ENCODE measurements at places on chromosomes 5 and 9.

- DNase-seq: no peak
Observed at GRCh38 chr5:4098226-4098625, 502.6 kb downstream of the IRX1 start.

- DNase-seq: no peak
Observed at GRCh38 chr9:15977438-15977837, 424.6 kb downstream of the CCDC171 start.

DNA sequence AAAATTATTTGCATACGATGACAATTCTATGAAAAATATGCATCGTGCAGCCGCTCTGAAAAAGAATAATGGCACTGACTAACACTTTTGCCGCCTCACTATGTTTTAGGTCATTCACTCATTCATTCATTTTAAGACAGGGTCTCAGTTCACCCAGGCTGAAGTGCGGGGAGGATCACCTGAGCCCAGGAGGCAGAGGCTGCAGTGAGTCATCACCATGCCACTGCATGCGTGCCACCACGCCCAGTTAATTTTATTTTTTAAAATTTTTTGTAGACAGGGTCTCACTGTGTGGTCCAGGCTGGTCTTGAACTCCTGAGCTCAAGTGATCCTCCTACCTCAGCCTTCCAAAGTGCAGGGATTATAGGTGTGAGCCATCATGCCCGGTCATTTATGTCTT lies 37.0 kb downstream of the RAPGEF1 start:
- DNase-seq: no peak

DNA sequence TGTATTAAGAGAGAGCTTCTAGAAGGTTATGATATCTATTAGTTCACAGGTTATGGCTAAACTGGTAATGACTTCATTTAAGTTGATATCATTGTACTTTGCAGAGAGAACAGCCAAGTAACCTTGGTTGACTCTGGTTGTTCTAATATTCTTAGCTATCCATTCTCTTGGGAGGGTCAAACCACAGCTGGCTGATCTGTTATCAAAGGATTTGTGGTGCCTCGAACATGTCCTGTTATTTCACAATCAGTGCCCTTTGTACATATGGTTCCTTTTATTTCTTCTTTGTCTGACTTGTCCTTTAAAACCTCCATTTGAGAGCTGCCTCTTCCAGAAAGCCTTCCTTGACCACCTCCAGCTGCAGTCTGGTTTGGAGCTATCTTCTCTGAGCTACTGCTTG lies 61.7 kb downstream of the PDE8B start:
- DNase-seq: no peak

DNA sequence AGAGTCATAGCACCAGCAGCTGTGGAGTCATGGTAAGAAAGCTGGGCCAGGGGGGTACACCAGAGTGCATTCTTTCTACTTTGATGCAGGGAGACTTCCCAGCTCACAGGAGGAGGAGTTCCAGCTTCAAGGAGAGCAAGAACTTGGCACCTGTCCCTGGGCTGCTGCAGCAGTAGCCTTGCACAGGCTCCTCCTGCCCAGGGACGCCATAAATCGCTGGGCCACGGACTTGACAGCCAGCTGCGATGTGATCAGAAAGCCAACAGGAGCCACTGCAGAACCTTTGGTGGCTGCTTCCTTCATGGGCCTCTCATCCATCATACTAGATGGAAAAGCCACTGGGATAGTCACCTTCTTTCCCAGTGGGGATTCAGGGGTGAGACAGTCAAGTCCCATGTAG lies 234.7 kb downstream of the NMUR2 start:
- DNase-seq: no peak

- peak; percentile 50 for DNase-seq
Observed at GRCh38 chr5:21152611-21153010, 1164.6 kb upstream of the CDH18 start.

- DNase-seq: peak; percentile 57
Observed at GRCh38 chr5:100902440-100903038, 543 bp downstream of the ST8SIA4 start.

DNA sequence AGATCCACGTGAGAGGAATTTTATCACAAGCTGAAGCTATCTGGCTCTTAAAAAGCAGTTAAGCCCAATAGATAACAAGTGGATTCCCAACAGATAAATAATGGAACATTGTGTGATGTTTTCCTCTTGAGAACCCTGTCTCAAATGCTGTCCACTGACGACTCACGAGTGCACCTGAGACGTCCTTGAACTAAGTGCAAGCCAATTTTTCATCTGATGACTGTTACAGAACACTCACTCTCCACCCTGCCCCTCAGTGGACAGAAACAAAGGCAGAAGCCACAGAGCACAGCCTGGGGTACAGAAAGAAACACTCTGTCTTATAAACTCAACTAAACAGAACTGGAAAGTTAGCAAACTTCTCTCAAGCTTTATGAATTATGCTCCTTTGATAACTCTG lies 199.5 kb downstream of the KCNN2 start:
- DNase-seq: no peak

DNA sequence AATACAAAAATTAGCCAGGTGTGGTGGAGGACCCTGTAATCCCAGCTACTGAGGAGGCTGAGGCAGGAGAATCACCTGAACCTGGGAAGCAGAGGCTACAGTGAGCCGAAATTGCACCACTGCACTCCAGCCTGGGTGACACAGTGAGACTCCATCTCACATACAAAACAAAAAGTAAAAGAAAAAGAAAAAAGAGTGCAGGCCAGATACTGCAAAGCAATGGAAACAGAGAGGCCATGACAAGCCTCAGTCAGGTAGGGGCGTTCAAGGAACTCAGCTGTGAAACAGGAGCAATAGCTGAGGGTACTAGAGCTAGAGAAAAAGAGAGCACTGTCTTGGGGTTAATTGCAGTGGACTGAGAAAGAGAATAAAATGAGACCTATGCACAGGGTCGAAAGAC lies 56.2 kb downstream of the TIMD4 start:
- no peak for DNase-seq

DNA sequence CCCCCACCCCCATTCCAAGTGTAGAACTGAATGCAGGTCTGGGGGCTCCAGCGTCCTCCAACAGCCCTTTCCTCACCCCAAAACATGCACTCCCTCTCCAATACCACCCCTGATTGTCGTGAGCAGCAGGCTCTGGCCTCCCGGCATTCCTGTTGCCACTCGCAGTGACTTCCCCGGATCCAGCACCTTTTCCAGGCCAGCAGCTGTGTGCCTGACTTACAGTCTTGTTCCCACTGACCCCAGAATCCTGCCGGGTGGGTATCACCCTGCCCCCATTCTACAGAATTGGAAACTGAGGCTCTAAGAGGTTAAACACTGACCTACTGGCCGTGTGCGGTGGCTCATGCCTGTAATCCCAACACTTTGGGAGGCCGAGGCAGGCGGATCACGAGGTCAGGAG lies 127.2 kb downstream of the OLFM1 start:
- DNase-seq: no peak

DNA sequence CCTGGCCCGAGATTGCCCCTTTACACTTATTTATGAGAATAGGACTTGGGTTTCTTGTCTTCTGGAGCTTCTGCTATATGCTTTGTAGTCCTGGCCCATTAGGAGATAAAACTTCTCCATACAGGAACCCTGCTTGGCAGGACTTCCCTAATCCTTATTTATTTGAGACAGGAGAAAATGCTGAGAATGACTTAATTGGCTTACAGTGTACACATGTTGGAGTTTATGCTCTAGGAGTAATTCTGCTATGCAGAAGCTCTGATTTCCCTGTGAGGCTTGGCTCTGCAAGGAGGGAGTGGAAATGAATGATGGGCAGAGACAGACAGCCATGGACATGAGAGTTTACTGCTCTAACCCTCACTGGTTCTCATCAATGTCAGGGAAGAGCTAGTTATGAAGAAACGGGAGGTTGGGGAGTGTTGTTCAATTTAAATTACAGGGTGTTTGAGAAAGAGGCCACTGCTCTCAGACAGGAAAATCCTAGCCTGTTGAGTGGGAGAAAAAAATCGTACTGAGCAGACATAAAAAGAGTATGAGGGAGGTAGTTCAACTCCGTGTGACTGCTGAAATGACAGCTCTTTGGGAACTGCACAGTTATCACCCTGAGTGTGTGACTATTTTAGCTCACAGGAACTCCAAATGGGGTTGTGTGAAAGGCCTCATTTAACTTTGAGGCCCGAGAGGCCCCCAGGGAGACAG lies 37.5 kb downstream of the ACTBL2 start:
- DNase-seq: no peak

DNA sequence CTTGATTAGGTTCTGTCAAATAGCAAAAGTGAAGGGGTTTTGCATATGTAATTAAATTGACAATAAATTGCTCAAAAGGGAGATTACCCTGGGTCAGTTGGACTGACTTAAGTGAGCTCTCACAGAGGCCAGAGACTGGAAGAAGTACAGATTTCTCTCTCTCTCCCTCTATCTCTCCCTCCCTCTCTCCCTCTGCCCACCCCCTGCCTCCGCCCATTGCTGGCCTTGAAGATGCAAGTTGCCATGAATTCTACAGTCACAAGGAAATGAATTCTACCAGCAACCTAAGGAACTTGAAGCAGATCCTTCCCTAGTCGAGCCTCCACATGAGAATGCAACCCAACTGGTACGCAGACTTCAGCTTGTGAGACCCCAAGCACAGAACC lies 119.2 kb downstream of the LPAR1 start:
- DNase-seq: no peak

GRCh38 chr9:136089697-136090045 lies 5.4 kb downstream of the NACC2 start:
- DNase-seq: peak; percentile 18

- DNase-seq: no peak
Observed at GRCh38 chr5:71748360-71748759, 29.3 kb downstream of the CARTPT start.

DNA sequence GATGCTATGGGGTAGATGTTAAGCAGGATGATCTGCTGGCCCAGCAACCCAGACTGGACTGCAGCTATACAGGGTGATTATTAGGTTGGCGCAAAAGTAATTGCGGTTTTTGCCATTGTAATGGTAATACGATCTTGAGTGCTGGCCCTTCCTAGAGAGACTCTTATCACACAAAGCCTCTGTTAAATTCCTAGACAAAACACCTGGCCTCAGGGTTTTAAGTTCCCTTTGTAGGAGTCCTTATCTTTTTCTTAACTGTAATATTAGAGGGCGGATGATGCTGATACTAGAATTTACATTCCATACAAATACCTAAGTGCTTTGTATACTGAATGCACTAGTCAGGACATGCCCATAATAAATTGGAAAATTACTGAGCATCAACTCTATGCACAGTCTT lies 222.2 kb downstream of the NDUFS4 start:
- no peak for DNase-seq

DNA sequence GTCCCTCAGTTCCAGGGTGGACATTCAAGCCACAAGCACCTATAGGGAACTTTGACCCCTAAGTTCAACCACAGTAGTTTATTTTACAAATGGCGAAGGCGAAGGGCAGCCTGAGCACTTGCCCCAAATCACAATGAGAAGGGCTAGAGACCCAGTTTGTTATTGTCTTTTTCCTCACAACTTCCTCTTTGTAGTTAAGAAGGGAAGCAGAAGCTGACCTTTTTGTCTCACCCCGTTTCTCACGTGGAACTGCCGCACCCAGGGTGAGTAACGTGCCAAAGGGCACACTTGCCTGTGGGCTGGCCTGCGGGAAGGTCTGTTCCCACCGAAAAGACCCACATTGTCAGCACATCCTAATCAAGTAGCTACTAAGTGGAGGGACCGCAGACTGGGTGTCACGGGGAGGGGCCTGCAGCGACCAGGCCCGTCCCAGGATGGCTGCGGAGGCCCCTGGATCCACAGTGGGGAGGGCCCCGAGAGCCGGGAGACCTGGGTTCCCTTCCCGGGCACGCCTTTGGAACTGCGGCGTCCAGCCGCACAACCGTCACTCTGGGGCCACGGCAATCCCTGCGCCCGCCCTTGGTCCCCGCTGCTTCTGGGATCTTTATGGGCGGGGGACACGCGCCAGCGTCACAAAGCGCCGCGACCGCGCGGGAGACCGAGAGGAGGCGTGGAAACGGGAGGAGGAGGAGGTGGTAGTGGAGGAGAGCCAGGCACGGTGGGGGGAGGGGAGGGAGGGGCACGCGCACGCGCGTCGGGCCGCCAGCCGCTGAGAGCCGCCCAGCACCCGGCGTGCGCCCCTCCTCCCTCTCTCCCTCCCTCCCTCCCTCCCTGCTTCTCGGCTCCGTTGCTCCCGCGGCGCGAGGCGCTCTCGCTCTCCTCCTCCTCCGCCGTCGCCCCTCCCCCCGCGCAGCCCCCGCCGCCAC lies at the start of gene UBE2R2:
TSS of gene UBE2R2 (plus strand) at position 834 of the 926 bp plus-strand sequence. CDS start 598 bp downstream, outside the sequence.
- peak; percentile 89 for DNase-seq

- no peak for DNase-seq
Observed at GRCh38 chr5:52796516-52797103, 8.9 kb downstream of the ITGA1 start.

GRCh38 chr5:134547999-134548658 lies 22.7 kb downstream of the JADE2 start:
- no peak for DNase-seq

GRCh38 chr9:26779062-26779461 lies 113.5 kb downstream of the CAAP1 start:
- DNase-seq: no peak

DNA sequence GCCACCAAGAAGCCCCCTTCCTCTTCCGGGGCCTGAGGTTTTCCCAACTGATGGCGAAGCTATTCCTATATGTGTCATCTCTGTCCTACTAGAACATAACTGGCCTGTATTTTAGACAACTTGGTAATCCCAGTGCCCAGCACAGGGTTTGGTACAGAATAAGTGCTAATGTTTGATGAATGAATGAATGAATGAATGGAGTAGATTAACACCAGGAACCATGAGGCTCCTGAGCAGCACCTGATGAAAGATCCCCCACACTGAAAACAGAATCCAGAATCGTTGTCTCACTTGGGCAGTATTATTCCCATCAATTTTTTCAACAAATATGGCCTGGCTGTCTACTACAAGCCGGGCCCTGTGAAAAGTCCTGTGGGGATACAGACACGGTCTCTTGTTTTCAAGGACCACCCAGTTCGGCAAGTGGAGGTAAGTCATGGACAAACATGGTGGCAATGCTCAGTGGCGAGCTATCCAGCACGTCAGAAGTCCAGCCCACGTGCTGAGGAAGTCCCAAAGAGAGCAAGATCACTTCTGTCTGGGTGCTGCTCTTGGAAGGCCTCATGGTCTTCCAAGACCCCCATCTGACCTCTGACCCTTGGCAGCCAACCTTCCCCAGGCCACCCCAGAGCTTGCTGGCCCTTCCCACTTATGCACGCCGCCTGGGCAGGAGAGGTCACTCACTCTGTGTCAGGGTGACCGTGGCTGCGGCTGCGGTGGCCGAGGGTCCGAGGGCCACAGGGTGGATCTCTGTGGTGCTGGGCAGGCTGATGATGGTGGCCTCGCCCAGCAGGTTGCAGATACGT lies 1.0 kb downstream of the NAIF1 start:
- no peak for DNase-seq

DNA sequence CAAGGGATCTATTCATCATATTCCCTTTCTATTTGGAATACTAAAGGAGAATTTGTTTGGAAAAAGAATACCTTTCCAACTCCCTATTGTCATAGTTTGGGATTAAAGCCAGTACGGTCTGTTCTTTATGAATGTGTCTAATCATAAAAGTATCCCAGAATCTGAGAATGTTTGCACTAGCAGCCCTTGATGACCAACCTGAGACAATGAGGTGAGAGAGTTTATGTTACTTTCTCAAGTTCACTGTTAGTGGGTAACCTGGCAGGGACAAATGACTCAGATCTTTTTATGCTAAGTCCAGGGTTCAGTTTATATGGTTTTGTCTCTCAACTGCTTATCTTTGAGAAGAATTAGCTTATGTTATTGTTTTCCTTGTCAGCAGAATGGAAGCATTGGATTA lies 25.3 kb upstream of the TLR4 start:
- no peak for DNase-seq
